ENCODE measurements at places on chromosomes 2 and 18. TPM values are rescaled to one million over a fixed set of nuclear protein-coding genes. Genes with fewer than 3 reads are reported as not detected.

The SAG gene
- 0.05 TPM for total RNA-seq

GRCh38 chr2:108297436-108298141, 8.9 kb downstream of the SULT1C2 start:
- H3K36me3 ChIP-seq: no peaks in the 10 kb centered on the region
- no peak overlapping the region for H3K27ac ChIP-seq
- no peaks in the 10 kb centered on the region for H3K27me3 ChIP-seq
- H3K4me1 ChIP-seq: no peaks in the 10 kb centered on the region

- no peak for DNase-seq
- no peaks in the 10 kb centered on the region for H3K4me1 ChIP-seq
- H3K27ac ChIP-seq: no peak overlapping the region
- no peaks in the 10 kb centered on the region for H3K27me3 ChIP-seq
Measured at GRCh38 chr2:14234911-14235310, 397.6 kb upstream of the LRATD1 start.

DNA sequence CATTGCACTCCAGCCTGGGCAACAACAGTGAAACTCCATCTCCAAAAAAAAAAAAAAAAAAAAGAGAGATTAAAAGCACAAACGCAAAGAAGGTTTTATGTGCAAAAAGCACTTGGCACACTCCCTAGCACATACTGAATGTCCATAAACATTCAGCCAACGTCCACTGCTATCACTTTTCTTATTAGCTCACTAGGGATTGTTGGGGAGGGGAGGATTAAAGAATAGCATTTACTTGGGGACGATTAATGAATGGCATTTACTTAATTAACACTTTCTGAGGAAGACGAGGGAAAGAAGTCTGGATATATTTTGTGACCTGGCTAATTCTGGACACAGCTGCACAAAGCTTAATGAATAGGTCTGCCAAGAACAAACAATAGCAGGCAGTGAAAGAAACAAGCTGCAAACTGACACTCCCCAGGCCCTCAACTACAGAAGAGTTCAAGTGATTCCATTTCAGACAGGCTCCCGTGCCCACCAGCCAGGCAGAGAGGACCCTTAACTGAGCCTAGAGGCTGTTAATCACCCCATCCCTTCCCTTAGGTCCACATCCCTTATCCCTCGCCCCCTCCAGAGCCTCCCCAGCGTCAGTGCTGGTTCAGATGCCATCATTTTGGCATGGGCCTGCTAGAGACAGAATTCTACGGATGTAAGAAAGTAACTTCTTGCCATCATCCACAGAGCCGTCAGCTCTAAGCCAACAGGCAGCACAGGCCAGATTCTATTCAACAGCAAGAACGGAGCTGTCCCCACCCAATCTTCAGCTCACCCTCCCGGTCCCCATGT, 7.4 kb downstream of the CYB5A start:
- peaks cover 12% of the 10 kb centered on the region for H3K27me3 ChIP-seq
- no peaks in the 10 kb centered on the region for H3K36me3 ChIP-seq
- H3K4me1 ChIP-seq: peaks cover 11% of the 10 kb centered on the region
- H3K4me3 ChIP-seq: no peak overlapping the region
- DNase-seq: no peak

- H3K36me3 ChIP-seq: no peaks in the 10 kb centered on the region
- H3K27me3 ChIP-seq: peaks cover 32% of the 10 kb centered on the region
- no peak for DNase-seq
- H3K27ac ChIP-seq: no peak overlapping the region
Measured at GRCh38 chr18:5546660-5547059, 2.9 kb upstream of the EPB41L3 start.

- no peak for DNase-seq
- no peaks in the 10 kb centered on the region for H3K4me1 ChIP-seq
- H3K36me3 ChIP-seq: no peaks in the 10 kb centered on the region
- no peak overlapping the region for H3K4me3 ChIP-seq
- H3K27ac ChIP-seq: no peak overlapping the region
Measured at GRCh38 chr18:65721619-65722018, 29.2 kb upstream of the CDH7 start.

GRCh38 chr2:7191932-7192331, 274.7 kb downstream of the RNF144A start:
- no peak overlapping the region for H3K27ac ChIP-seq
- H3K4me3 ChIP-seq: no peak overlapping the region
- no peaks in the 10 kb centered on the region for H3K4me1 ChIP-seq
- DNase-seq: no peak

DNA sequence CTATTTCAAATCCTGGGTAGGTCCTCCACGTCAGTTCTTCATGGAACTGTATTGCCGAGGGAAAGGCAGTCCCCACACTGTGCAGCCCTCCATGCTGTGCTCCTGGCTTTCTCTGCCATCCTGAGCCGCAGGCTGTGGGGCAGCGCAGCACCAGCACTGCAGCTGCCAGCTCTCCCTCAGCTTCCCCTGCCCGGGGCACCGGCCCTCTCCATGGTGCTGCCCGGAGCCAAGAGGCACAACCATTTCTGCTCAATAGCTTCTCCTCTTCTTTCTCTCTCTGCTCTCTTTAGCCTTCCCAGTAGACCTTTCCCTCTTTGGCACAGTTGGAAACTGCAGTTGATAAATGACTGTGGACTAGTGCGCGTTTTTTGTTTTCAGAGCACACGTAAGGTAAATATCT, 12.1 kb downstream of the ANKRD23 start:
- no peak for DNase-seq
- H3K4me3 ChIP-seq: no peak overlapping the region
- no peak overlapping the region for H3K27ac ChIP-seq
- peaks cover 75% of the 10 kb centered on the region for H3K36me3 ChIP-seq
- no peaks in the 10 kb centered on the region for H3K27me3 ChIP-seq

- H3K27ac ChIP-seq: no peak overlapping the region
- no peaks in the 10 kb centered on the region for H3K36me3 ChIP-seq
- H3K4me3 ChIP-seq: no peak overlapping the region
Measured at GRCh38 chr2:65746931-65747675, 314.7 kb upstream of the SPRED2 start.

GRCh38 chr18:3217948-3218647, 1.7 kb downstream of the MYOM1 start:
- peaks cover 29% of the 10 kb centered on the region for H3K27me3 ChIP-seq
- H3K36me3 ChIP-seq: no peaks in the 10 kb centered on the region
- H3K27ac ChIP-seq: no peak overlapping the region
- H3K4me3 ChIP-seq: no peak overlapping the region
